ENCODE measurements at places on chromosomes 11 and 22.
A peak's percentile ranks its signal among the peaks of the same experiment; 100 is the strongest.

DNA sequence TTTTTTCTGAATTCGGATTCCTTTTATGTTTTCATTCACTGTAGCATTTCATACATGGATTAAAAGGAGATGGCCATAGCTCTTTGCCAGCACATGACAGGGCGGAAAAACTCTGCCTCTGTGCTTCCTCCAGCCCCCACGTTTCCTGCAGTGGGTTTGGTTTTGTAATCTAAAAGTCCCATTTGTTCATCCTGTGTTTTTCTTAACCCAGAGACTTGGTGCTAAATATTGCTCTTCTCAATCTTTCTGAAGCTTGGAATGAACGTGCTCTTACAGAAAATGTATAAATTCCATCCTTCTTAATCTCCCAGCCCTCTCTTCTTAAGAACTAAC is 89.9 kb downstream of the PPP6R3 start:
- peak; percentile 39 for DNase-seq

DNA sequence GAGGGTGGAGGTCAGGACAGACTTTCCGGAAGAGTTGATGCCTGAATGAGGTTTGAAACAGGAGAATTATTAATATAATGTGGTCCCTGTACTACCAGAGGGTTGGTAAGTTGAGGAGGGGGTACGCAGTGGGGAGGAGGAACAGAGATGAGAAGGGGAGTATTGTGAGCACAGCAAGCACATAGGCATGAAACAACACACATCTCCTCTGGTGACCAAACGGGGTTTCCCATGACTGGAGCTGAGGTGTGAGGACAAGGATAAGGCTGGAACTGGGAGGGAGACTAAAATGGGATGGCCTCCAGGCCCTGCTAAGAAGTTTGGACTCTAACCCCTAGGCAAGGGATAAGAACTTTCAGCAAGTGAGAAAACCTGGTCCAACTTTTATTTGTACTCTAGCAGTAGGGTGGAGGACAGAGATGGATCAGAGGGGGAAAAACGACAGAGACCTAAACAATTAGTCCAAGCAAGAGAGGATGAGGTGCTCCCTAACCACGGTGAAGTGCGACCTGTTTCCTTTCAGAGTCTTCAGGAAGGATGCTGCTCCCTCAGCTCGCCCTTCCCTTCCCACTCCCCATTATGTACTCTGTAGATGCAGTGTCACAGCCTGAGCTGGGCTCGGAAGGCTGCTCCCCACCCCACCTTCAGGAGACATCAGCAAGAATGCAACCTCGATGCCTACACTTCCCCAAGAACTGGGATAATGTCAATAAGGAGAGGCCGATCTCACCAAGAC is 59.2 kb downstream of the BTG4 start:
- DNase-seq = no peak

DNA sequence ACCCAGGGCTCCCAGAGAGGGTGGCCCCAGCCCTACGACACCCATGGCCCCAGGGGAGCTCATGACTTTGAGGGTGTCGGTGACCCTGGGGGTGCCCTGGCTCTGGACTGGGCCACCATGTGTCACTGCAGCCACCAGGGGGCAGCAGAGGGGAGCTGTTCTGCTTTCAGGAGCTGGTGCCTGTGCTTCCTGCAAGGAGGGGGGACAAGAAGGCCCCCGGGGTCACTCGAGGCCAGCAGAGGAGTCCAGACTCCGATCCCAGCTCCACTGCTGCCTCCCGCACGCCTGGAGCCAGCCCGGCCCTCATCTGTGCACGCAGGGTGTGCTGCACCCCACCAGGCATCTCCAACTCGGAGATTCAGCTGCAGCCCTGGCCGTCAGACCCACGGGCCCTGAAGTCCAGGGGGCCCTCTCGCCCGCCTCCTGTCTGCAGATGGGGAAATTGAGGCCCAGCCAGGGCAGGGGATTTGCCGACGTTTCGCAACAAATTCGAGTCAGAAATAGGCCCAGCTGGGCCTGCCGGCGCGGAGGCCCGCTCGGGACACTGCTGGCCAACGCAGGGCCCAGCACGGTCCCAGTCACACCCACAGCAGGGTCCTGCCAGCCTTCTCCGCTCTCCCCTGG is 29.5 kb upstream of the WNT7B start:
- DNase-seq = peak; percentile 85

GRCh38 chr11:125402435-125402834 is 93.6 kb downstream of the FEZ1 start:
- no peak for DNase-seq

- no peak for DNase-seq
Measured at GRCh38 chr11:99706848-99707247, 686.1 kb downstream of the CNTN5 start.

DNA sequence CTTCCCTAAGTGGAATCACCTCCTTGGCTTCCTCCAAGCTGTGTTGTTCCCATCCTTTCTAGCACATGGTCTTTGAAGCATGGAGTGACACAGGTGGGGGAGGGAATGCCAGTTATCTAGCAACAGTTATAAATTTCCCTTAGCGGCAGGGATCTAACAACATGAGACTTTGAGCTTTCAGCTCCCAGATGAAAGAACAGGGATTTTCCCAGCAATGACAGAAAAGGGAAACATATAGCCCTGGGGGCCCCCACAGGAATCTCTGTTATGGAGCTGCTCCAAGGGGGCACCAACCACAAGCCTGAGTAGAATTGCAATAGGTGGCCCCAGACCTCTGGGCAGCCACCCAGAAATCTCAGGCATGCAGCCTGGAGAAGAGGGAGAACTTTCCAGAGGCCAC is 163.0 kb downstream of the GRIK4 start:
- no peak for DNase-seq

Measured in activated CD4-positive, alpha-beta T cell treated with anti-CD3 and anti-CD28 coated beads, Interleukin-2, amount 50 U/mL, for 4 hours (primary cell).